ENCODE measurements at places on chromosomes 2 and 18.

DNA sequence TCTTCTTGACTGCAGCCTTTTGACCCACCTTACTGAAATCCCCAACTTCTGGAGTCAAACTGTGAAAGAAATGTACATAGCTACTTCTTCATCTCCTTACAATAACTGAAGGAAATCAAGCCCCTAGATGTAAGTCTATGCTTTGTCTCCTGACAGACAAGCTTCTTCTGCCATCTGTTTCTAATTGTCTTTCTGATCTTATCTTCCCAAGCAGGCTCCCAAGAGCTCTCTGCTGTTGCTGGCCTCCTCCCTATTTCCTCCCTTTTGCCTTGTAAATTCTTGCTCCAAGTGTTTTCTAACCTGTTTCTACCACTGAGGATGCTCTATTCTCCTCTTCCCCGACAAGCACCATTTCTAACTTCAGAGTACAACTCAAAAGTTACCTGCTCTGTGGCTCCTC lies 77.4 kb upstream of the OSR1 start:
- no peak for DNase-seq

DNA sequence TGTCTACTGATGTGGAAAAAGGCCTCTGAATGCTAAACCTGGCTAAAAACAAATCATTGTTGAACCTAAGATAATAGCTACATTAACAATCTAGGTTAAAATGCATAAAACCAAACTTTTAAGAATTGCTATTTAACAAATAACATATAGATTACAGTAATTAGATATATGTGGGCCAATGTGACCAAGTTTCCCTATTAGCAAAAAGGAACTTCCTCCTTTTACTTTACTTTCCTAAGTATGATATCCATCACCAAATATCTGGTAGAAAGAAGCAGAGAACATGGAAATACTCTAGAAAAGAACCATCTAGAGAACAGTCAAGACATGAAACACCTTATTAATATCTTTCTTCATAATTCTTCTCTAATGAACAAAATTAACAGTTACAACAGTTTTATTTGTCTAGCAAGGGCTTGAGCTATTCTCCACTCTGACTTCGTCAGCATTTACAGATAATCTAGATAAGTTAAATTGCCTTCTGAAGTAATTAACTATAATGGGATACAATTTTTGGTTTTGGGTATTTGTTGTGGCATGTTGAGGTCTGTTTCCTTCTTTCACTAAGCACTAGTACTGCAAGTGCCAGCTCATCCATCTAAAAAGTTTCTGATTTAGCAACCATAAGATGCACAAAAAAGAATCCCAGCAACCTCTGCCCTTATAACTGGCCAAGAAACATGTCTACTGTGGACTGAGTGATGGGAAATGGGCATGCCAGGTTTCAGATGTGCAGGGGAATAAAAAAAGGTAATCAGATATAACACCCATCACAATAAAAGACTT lies 53.3 kb downstream of the MEMO1 start:
- no peak for DNase-seq

DNA sequence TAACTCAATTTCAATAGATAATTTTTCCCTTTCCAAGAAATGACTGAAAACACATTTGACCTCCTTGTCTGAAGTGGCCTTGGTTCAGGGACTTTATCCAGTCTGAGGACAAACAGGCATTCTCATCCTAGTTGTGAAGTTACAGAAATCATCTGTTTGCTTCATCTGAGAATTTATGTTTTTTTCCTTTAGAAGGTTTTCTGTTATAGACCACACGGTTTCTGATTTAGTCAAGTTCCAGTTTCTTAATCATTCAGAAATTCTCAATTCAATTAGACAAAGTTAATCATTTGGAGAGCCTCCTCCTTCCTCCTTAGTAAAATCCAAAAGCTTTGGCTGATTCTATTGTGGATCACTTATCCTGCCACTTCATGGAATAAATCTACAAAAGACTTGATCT lies 60.9 kb downstream of the ICOS start:
- no peak for DNase-seq

GRCh38 chr2:31886700-31887099 lies 124.1 kb downstream of the MEMO1 start:
- DNase-seq: no peak

DNA sequence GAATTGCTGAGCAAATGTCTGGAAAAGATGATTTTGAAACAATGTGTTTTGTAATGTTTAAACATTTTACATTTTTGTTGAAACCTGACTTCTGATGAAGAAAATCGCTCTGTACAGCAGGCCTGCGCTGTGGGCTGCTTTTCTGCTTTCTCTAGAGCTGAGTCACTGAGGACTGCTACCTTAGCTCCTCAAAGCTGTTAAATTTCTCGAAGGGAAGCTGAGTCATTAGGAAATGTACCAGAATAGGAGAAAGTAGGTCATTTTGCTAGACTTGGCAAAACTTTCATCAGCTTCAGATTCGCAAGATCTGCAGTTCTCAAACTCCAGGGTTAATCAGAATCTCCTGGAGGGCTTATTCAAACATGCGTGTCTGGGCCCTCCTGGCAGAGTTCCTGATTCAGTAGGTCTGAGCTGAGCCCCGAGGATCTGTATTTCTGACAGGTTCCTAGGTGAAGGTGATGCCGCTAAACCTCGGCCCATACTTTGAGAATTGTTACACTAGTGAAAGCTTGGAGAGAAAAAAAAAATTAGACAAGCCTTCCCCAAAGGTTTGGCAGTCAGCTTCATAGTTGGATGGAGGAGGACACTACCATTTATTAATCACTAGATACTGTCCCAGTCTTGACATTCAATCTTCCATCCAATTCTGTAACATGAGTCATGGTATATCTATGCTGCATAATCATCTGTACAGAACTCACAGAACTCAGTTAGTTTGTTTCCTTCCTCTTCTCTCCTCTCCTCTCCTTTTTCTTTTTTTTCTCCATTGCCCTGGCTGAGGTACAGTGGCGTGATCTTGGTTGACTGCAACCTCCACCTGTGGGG lies 297.6 kb downstream of the PARD3B start:
- DNase-seq: no peak

GRCh38 chr2:10935953-10936942 lies 24.5 kb downstream of the KCNF1 start:
- DNase-seq: no peak

GRCh38 chr2:1010415-1010930 lies 59.8 kb downstream of the SNTG2 start:
- no peak for DNase-seq

DNA sequence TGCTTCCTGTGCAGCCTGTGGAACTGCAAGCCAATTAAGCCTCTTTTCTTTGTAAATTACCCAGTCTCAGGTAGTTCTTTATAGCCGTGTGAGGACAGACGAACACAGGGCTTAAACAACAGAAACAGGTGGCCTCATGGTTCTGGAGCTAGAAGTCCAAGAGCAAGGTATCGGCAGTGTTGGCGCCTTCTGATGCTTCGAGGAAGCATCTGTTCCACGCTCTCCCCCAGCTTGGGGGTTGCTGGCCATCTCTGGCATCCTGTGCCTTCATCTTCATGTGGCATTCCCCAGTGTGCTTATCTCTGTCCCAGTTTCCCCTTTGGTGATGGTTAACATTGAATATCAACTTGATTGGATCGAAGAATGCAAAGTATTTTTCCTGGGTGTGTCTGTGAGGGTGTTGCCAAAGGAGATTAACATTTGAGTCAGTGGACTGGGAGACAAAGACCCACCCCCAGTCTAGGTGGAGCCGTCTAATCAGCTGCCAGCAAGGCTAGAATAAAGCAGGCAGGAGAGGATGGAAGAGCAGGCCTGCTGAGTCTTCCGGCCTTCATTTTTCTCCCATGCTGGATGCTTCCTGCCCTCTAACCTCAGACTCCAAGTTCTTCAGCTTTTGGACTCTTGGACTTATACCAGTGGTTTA lies 287.6 kb downstream of the PHLPP1 start:
- DNase-seq: no peak

GRCh38 chr2:46983065-46983801 lies 67.6 kb upstream of the MCFD2 start:
- DNase-seq: peak; percentile 86

DNA sequence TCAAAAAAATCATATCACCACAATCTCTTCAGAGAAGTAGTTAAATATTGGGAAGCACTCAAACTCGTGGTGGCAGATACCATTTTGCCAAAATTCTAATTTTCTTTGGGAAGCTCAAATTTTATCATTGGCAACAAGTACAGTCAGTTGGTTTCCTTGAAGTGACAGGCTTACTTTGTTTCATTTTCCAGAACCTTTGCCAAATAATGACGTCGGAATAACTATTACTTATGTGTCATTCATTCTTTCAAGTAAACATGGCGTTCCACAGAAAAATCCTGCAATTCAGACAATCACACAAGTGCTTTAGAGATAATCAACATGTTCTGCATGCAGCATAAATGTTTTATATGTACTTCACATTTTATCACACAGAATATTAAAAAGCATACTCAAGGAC lies 5.4 kb downstream of the TTLL4 start:
- no peak for DNase-seq

DNA sequence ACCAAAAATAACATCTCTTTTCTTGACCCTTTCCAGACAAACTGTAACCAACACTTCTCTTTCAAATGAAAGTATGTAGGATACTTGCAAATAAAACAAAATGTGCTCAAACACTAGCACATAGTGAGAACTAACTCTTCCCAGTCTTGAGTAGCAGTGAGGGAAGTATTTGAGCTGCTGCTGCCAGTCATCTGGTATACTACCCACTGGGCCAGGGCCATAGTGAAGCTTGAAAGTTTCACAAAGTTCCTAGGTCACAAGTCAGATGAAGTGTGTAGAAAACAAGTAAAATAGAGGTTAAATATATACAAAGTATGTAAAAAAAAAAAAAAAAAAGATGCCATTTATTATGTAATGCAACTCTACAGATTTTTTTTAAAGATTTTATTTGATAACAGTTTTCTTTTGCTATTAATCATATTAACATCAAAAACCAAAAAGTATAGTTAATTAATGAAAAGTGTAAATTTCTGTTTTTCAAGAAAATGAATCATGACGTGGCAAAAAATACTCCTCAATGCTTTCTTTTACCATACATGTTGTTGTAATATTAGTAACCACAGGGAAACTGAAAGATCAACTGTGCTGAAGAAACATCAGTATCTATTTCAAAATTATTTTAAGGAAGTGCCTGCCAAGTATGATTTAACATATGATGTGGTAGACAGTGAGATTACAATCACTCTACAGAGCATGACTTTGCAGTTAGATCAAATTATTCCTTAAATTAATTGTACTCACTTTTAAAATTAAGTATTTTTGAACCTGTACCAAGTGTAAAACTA lies 21.6 kb upstream of the TRIB2 start:
- DNase-seq: no peak

DNA sequence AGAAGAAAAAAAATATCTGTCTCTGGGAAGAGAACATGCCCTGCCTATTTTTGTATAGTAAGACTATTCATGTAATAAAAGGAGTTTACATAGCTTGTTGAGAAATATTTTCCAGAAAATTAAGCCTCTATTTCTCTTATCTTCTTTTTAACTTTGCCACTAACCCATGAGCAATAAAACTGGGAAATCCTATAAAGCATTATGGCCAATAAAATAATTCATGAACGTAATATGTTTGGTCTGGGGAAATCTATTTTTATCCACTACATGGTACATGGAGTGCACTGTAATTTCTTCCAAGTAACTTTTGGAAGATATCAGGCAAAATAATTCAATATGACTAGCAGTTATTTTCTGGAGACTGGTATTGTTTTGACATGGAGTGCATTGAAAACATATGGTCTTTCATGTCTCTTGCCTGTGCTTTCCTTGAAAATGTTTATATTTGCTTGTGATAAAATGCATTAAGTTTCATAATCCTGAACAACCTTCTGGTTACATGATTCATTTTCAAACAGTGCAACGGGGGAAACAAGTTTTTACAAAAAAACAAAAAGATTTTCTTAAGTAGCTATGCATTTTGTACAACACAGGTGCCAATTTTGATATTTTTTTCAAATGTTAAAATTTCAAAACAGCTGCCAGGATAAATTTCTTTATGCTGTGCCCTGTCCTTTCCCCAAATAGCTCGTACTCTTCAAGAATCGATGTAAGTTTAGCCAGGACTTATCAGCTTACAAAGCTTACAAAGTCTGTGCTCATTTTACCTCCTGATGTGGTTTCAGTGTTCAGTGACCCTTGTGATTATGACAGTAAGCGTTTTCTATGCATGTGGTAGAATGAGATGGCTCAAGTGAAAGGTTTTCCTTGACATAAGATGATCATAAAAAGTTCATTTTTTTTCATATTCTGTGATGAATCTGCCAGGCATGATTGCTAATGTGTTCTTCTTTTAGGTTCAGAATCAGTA lies 194.5 kb downstream of the UBE2E3 start:
- peak; percentile 47 for DNase-seq

DNA sequence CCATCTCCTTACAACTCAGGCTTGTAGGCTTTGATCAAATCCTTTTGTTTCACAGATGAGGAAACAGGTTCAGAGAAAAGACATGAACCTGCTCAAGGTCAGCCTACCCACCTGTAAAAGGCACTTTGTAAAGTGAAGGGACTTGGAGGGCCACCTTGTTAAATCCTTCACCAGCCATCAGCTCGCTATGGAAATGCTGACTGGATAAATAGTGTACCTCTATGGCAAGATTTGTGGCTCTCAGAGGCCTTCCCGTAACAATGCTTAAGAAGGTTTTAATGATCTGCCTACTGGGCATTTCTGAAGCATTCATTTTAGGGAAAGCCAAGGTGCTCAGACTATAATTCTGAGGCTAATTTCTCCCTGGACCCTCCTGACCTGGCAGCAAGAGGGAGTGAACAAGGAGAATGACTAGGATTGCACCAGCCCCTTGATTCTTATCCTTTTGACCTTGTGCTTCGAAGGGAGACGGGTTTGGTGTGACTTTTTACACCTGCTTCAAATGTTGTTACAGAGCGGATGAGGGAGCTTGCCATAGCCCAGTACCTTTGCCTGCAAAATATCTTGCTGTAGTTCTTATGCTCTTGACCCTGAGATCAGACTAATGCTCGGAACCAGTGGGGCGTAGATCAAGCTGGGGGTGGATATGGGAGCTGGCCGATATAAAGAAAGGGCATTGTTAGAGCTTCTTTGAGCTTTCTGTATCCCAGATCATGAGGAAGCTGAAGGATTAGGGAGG lies 90.9 kb upstream of the CXCR4 start:
- no peak for DNase-seq
